ENCODE measurements at places on chromosomes 6 and 20.

- peak; percentile 51 for DNase-seq
Observed at GRCh38 chr6:35552285-35552917, 39.7 kb upstream of the TULP1 start.

DNA sequence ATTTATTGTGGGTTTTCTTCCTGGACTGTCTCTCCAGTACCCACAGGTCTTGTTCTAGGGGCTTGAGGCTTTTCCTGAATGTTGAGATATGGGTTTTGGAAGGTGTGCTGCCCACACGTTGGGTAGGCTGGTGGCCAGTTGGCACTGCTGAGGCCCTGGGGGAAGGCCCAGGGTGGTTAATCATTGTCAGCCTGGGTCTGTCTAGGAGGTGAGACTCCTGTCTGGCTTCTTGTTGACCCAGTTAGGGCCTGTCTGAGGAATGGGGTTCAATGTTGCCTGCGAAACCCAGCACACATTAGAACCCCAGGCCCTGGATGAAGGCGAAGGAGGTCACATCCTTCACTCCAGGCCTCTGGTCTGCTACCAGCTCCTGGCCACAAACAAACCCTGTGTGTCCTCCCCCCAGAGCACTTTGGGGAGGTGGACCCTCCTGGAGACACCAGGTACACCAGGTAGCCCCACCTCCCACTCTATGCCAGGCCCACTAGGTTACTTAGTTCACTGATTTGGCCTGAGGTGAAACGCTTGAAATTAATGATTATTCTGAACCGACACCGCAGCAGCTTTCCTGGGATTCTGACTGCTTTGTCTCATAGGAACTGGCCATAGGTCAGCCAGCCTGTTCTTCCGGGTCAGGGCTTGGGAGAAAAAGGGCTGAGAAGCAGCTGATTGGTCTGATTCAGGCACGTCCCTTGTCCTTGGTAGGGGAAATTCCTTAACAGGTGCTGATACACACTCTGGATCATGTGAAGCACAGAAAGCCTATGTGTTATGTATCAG is 15.2 kb downstream of the DNMT3B start:
- DNase-seq, result no peak

- no peak for DNase-seq
Observed at GRCh38 chr20:12976720-12977309, 32.0 kb upstream of the SPTLC3 start.

GRCh38 chr20:3680701-3681351 is 984 bp downstream of the ADAM33 start:
- no peak for DNase-seq

GRCh38 chr6:3749977-3750316 is 1.6 kb downstream of the PXDC1 start:
- no peak for DNase-seq

DNA sequence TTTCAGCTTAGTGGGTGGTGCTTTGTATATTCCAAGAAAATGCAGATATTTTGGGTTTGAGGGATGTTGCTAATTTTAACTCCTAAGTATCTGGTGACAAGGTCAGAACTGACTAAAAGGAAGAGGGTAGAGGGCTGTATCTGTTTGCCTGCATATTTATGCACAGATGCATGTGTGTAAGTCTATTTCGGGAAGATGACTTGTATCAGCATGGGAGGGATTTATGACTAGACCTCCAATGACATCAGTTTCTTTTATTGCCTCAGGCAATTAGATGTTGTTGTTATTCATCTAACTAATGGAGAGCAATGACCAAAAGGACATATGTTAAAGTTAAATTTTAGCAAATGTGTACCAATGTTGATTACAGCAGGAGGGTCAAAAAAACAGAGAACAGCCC is 734.3 kb downstream of the QKI start:
- DNase-seq, result no peak

GRCh38 chr6:151681433-151682059 is 125.9 kb upstream of the ESR1 start:
- DNase-seq, result no peak

- no peak for DNase-seq
Observed at GRCh38 chr6:158853880-158854213, 34.7 kb upstream of the EZR start.

- no peak for DNase-seq
Observed at GRCh38 chr20:57783196-57783595, 73.4 kb upstream of the PMEPA1 start.

DNA sequence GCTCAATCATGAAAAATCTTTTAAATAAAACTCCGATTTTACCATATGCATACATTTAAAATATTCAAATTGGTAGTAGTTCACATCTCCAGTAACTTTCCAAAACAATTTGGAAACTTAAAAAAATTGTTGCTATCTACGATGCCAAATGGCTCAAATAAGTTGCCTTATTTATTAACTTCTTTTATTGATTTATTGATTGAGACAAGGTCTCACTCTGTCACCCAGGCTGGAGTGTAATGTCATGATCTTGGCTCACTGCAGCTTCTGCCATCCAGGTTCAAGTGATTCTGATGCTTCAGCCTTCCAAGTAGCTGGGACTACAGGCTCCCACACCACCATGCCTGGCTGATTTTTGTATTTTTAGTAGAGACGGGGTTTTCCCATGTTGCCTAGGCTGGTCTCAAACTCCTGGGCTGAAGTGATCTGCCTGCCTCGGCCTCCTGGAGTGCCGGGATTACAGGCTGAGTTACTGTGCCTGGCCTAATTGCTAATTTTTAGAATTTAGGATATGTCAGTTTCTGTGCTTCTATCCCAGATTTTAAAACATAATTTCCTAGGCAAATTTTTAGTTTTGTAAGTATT is 12.9 kb downstream of the NKX2-4 start:
- no peak for DNase-seq

GRCh38 chr6:106316375-106316766 is 9.2 kb downstream of the ATG5 start:
- no peak for DNase-seq

DNA sequence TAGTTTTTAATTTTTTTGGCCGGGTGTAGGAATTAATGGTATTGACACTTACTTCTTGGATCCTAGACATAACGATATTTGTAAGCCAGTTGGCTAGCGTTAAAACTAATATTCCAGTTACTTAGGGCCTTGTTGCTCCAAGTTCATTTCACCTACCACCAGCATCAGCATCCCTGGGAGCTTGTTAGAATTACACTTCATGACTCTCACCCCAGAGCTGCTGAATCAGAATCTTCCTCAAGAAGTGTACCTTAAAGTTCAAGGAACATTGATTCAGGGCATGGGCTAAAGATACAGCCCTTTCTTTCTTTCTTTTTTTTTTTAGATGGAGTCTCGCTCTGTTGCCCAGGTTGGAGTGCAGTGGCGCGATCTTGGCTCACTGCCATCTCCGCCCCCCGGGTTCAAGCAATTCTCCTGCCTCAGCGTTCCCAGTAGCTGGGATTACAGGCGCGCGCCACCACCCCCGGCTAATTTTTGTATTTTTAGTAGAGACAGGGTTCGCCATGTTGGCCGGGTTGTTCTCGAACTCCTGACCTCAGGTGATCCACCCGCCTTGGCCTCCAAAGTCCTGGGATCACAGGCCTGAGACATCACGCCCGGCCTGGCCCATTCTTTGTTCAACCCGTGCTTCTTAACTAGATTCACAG is 1.1 kb downstream of the SLX4IP start:
- DNase-seq, result no peak
